NCI-H524 (cell line): ENCODE measurements at places on chromosomes 1 and 21.

DNA sequence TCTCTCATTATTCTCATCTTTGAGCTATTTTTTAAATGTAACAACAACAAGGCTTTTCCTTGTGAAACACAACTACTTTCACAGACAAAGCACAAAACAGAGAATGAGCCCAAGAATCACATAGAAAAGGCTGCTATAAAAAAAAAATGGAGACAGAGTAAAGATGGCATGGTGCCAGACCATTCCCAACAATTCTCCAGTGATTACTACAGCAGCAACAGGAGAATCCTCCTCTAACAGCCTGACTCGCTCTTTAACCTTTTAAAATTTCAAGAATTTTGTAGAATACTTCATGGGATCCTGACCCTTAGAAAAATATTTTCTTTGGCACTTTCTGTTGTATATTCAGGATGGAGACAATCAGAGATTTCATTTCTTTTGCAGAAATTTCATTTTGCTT lies 3.8 kb upstream of the BCAS2 start:
- DNase-seq = no peak

DNA sequence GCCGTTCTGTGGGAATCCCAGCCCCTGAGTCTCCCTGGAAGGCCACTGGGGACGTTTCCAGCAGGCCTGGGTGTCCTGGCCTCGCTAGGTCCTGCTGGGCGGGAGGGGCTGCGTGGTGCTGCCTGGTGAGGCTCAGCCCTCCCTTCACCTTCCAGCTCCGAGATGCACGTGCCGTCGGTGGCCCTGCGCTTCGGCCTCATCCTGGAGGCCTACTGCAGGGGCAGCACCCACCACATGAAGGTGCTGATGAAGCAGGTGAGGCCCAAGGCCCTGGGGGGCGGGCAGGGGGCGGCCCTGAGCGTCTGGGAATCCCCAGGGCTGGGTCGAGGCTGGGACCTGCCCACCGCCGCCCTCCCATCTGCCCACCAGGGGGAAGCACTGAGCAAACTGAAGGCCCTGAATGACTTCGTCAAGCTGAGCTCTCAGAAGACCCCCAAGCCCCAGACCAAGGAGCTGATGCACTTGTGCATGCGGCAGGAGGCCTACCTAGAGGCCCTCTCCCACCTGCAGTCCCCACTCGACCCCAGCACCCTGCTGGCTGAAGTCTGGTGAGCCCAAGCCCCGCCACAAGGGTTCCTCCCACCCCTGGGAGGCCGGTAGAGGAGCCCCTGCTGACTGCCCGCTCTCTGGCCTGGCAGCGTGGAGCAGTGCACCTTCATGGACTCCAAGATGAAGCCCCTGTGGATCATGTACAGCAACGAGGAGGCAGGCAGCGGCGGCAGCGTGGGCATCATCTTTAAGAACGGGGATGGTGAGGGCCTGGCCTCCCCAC lies 70.3 kb downstream of the PIK3CD start:
- DNase-seq = peak; percentile 17

DNA sequence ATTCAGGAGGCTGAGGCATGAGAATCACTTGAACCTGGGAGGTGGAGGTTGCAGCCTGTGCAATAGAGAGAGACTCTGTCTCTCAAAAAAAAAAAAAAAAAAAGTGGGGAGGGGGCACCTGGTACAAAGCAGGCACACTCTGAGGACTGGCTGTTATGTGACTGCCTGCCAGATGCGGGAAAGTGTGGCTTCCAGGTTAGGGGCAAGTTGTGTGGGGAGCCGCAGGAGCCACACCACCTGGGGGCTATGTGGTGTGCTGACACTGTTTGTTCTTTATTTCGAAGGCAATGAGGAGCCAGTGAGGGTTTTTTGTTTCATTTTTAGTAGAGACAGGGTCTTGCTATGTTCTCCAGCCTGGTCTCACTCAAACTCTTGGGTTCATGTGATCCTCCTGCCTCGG lies 5.7 kb downstream of the THEMIS2 start:
- DNase-seq = no peak

DNA sequence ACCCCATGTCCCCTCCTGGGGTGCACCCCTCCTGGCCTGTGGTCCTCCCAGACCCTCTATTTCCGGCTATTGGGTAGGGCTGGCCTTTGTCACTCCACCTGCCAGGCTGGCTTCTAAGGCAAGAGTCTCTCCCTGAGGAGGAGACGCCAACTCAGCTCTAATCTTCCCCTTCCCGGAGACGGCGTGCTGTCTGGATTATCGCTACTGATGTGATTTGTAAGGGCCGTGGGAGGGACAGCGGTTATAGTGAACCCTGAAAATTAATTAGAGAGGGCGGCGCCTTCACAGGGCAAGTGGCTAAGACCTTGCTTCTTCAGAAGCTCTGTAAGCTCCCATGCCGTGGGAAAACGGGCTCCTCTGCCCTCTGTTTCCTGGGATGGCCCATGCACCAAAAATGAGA lies 207.0 kb upstream of the VAMP3 start:
- no peak for DNase-seq
